ENCODE measurements at places on chromosomes 5 and 9.
A peak's percentile ranks its signal among the peaks of the same experiment; 100 is the strongest.

- peaks cover 9% of the 10 kb centered on the region for H3K4me1 ChIP-seq
- H3K4me3 ChIP-seq = no peak overlapping the region
- no peak for DNase-seq
- H3K27me3 ChIP-seq = no peaks in the 10 kb centered on the region
- no peaks in the 10 kb centered on the region for H3K36me3 ChIP-seq
Measured at GRCh38 chr5:159504106-159504856, 174.0 kb upstream of the IL12B start.

GRCh38 chr5:116730706-116731105 is 156.1 kb upstream of the SEMA6A start:
- H3K4me3 ChIP-seq = no peak overlapping the region
- no peak overlapping the region for H3K27ac ChIP-seq
- H3K27me3 ChIP-seq = no peaks in the 10 kb centered on the region
- DNase-seq = no peak
- no peaks in the 10 kb centered on the region for H3K36me3 ChIP-seq

DNA sequence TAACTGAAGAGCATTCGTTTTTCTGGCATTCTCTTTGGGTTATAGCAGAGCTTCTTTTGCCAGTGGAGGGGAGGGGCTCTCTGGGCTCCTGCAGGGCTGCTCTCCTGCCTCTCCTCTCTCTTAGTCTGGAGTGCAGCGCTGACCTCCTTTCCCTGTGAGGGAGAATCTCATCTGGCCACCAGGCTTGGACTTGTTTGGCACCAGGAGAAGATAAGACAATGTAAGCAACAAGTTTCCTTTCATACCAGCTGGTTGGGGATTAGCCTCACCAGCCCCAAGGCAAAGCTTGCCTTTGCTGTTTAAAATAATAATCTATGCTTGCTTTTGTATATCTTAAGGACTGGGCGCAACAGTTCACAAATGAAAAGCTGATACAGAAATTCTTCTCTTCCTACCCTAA is 196.4 kb downstream of the TLE4 start:
- H3K27ac ChIP-seq = no peak overlapping the region
- no peaks in the 10 kb centered on the region for H3K27me3 ChIP-seq
- no peaks in the 10 kb centered on the region for H3K36me3 ChIP-seq
- H3K4me1 ChIP-seq = peaks cover 16% of the 10 kb centered on the region
- H3K4me3 ChIP-seq = no peak overlapping the region

DNA sequence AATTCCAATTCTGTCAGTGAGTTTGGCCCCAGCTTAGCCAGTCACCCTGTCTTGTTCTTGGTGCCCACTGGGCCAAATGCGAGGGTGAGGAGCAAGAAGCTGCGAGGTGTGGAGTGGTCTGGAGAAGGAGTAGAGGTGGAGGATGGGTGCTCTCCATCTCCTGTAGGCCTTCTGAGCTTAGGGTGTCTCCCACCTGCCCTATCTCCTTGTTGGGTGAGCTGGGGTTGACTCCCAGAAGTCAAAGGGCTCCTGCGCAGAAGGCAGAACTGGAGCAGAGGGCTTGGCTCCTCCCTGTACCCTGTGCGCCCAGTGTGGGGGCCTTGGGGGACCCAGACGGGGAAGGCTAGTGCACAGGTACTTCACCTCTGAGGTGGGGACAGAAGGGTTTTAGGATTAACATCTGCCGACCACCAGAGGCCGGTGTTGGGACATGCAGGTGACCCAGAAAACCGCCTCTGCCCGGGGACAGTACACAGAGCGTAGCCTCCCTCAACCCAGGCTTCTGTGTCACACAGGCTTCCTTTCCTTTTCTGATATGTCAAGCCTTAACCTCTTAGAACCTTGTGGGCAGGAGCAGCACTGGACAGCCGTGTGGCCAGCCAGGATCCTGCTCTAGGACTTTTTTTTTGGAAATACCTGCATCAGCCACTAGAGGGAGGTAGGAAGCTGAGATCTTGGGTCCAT is 16.9 kb downstream of the IL5 start:
- H3K27ac ChIP-seq = no peak overlapping the region
- no peaks in the 10 kb centered on the region for H3K36me3 ChIP-seq
- H3K4me1 ChIP-seq = peaks cover 4% of the 10 kb centered on the region

DNA sequence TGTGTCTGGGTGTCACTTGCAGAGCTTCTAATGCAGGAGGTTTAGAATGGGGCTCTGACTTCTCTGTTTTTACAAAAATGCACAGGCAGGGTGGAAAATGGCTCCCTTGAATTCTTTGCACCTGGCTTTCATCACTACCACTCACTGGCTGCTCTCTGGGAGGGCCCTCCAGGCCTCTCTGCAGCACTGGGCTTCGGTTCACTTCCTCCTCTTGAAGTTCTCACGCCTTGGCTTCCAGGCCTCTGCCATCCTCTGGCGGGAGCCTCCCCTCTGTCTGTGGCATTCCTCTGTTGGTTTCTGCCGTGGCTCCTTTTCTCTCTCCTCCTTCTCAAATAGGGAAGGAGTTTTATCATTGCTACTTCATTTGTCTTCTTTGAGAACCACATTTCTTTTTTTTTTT is 2.8 kb upstream of the PRLR start:
- no peak overlapping the region for H3K4me3 ChIP-seq
- H3K27ac ChIP-seq = no peak overlapping the region
- no peak for DNase-seq
- peaks cover 13% of the 10 kb centered on the region for H3K4me1 ChIP-seq
- peaks cover 20% of the 10 kb centered on the region for H3K27me3 ChIP-seq
- no peaks in the 10 kb centered on the region for H3K36me3 ChIP-seq

- H3K4me1 ChIP-seq = no peaks in the 10 kb centered on the region
- H3K36me3 ChIP-seq = no peaks in the 10 kb centered on the region
- no peak overlapping the region for H3K4me3 ChIP-seq
- H3K27ac ChIP-seq = no peak overlapping the region
Measured at GRCh38 chr9:90037146-90037797, 432.5 kb downstream of the GADD45G start.

GRCh38 chr5:82406205-82406773 is 128.1 kb upstream of the RPS23 start:
- H3K4me3 ChIP-seq = no peak overlapping the region
- no peaks in the 10 kb centered on the region for H3K4me1 ChIP-seq
- no peak for DNase-seq
- H3K36me3 ChIP-seq = no peaks in the 10 kb centered on the region
- no peaks in the 10 kb centered on the region for H3K27me3 ChIP-seq
- H3K27ac ChIP-seq = no peak overlapping the region

- no peak for DNase-seq
- H3K4me1 ChIP-seq = no peaks in the 10 kb centered on the region
- H3K36me3 ChIP-seq = no peaks in the 10 kb centered on the region
- no peaks in the 10 kb centered on the region for H3K27me3 ChIP-seq
- H3K27ac ChIP-seq = no peak overlapping the region
Measured at GRCh38 chr5:164060786-164061355, 555.5 kb downstream of the MAT2B start.

- no peaks in the 10 kb centered on the region for H3K36me3 ChIP-seq
- no peak overlapping the region for H3K27ac ChIP-seq
- H3K4me3 ChIP-seq = no peak overlapping the region
- H3K27me3 ChIP-seq = no peaks in the 10 kb centered on the region
- no peaks in the 10 kb centered on the region for H3K4me1 ChIP-seq
Measured at GRCh38 chr5:126927429-126927828, 102.9 kb downstream of the MARCHF3 start.

- no peak for DNase-seq
- H3K27me3 ChIP-seq = no peaks in the 10 kb centered on the region
- peaks cover 9% of the 10 kb centered on the region for H3K36me3 ChIP-seq
- peaks cover 41% of the 10 kb centered on the region for H3K4me1 ChIP-seq
Measured at GRCh38 chr5:150000990-150001659, 586 bp downstream of the HMGXB3 start.

- H3K4me3 ChIP-seq = peak overlapping the region; percentile 67
- H3K27ac ChIP-seq = peak overlapping the region; percentile 86
- peaks cover 61% of the 10 kb centered on the region for H3K4me1 ChIP-seq
- no peak for DNase-seq
- H3K36me3 ChIP-seq = no peaks in the 10 kb centered on the region
- H3K27me3 ChIP-seq = no peaks in the 10 kb centered on the region
Measured at GRCh38 chr9:127853312-127854183, 910 bp downstream of the ENG start.

DNA sequence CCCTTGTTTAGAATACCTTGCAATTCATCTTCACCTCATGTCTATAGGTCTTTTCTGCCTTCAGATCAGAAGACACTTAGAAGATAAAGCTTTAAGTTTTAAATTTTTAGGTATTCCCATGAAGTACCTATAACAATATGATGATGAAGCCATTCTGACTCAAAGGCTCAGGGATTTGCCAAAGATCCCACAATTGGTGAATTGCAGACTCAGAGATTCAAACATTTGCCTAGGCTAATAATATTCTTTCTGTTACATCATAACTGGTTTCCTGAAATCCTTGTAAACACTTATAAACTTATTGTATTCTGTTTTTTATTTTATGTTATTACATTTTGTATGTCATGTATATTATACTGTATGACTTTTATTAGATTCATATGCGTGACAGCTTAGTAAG is 62.8 kb upstream of the ZFAND5 start:
- no peak overlapping the region for H3K27ac ChIP-seq
- no peaks in the 10 kb centered on the region for H3K36me3 ChIP-seq
- H3K4me3 ChIP-seq = no peak overlapping the region
- no peak for DNase-seq
- H3K4me1 ChIP-seq = no peaks in the 10 kb centered on the region

DNA sequence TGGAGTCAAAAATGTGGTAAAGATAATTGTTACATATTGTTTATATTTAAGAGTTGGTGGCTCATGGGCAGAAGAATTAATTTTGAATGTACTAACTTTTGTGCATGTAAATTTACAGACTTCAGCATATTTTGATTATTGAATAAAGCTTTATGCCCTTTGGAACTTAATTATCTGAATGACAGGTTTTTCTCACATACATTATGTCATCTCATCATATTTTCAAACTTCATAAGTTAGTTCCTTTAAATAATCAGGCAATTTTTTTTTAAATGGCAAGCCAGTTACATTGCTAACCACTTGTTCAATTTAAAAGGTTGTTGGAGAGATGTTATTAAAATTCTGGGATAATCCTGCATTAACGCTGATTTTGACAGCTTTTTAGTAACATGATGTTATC is 184.6 kb upstream of the EDIL3 start:
- no peak overlapping the region for H3K4me3 ChIP-seq
- no peak overlapping the region for H3K27ac ChIP-seq
- H3K36me3 ChIP-seq = no peaks in the 10 kb centered on the region
- H3K4me1 ChIP-seq = no peaks in the 10 kb centered on the region
- no peak for DNase-seq
- H3K27me3 ChIP-seq = no peaks in the 10 kb centered on the region

DNA sequence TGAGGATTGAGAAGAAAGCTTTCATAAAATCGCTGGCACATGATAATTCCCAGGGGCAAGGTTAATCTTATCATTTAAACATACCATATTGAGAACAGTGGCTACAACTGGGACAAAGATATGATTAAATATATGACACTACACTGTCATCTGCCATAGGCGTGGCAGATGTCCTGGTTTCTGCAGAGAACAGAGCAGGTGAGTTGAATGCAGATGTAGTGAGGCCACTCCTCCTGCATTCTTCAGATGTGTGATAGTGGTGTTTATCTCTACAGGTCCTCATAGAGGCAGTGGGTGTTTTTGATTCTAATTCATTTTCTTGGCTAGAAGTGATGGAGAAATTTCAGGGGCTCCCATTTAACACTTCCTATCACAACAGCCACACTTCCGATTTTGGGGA is 237.0 kb upstream of the CDH9 start:
- no peak for DNase-seq
- no peak overlapping the region for H3K4me3 ChIP-seq
- H3K27me3 ChIP-seq = no peaks in the 10 kb centered on the region
- no peaks in the 10 kb centered on the region for H3K4me1 ChIP-seq
- no peaks in the 10 kb centered on the region for H3K36me3 ChIP-seq
- H3K27ac ChIP-seq = no peak overlapping the region

DNA sequence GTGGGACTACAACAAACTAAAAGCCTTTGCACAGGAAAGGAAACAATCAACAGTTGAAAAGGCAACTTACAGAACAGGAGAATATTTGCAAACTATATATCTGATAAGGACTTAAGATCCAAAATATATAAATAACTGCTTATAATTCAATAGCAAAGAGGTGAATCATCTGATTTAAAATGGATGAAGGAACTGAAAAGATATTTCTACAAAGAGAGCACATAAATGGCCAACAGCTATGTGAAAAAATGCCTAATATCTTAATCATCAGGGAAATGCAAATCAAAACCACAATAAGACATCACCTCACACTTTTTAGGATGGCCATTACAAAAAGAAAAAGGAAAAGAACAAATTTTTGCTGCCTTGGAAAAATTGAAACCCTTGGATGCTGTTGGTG is 100.4 kb downstream of the LURAP1L start:
- H3K27me3 ChIP-seq = no peaks in the 10 kb centered on the region
- H3K4me1 ChIP-seq = peaks cover 3% of the 10 kb centered on the region
- no peak overlapping the region for H3K4me3 ChIP-seq
- no peak for DNase-seq

- no peak overlapping the region for H3K4me3 ChIP-seq
- no peak overlapping the region for H3K27ac ChIP-seq
- H3K4me1 ChIP-seq = peaks cover 45% of the 10 kb centered on the region
- DNase-seq = no peak
- no peaks in the 10 kb centered on the region for H3K27me3 ChIP-seq
- no peaks in the 10 kb centered on the region for H3K36me3 ChIP-seq
Measured at GRCh38 chr5:34531751-34532360, 124.3 kb upstream of the RAI14 start.
